ENCODE measurements at places on chromosomes 3 and 15.

DNA sequence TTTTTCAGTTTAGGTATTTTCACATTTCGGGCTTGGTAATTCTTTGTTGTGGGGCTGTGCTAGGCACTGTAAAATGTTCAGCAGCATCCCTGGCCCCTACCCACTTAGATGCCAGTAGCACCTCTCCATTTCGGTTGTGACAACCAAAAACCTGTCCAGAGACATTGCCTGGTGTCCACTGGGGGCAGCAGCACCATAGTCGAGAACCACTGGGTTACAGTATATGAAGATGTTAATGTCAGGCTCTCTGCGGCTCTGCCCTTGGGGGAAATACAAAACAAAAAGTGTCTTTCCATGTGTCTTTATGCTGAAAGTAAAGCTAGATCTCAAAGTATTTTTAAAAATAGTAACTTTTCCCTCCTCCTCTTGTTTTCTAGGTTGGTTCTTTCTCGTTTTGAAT, 177.2 kb downstream of the ITPR1 start:
- DNase-seq, result no peak

DNA sequence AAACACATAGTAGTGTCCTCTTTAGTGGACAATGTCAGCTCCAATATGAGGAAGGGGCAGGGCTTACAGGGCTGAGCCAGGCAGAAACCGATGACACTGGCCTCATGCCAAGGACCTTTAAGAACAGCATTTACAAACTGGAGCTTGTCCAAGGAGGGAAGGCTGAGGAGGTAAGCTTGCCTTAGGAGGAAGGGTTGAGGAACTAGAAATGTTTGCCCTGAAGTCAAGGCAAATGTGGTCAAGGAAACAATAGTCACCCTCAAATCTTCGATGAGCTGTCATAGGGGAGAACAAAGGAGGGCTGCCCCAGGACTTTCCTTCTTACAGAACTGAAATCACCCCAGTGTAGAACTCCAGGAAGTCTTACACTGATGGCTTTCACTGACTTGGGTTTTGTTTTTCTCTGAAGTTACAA, 136.4 kb downstream of the LIPC start:
- DNase-seq, result no peak

DNA sequence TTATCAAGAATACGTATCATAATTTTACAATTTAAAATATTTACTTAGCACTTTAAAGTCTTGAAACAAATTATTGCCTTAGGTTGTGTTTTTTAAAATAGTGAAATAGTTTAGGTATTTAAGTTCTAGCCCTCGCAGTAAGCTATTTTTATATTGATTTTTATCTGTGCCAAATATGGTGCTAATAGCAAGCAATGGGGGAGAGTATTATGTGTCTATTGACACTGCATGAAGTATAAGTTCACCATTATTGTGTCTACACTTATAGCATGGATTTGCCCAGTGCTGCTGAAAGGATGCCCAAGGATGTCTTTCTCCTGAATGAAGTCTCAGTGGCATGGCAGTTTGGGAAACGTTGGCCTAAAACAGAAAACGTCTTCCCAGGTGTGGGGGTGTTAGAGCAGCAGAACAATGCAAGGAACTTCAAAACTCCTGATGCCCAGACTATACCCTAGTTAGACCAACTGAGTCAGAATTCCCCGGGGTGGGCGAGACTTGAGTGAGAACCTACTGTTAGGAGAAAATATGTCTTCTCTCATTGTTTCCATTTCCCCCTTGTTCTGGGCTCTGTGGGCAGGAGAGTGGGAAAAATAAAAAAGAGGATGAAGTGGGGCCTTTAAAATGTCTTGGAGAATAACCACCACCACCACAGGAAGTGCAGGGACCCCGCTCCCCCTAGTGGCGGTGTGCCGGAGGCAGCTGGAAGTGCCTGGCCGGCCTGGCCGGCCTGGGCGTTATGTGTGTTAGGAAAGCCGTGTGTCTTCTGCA, 104.2 kb upstream of the SLC7A14 start:
- DNase-seq, result peak; percentile 37

DNA sequence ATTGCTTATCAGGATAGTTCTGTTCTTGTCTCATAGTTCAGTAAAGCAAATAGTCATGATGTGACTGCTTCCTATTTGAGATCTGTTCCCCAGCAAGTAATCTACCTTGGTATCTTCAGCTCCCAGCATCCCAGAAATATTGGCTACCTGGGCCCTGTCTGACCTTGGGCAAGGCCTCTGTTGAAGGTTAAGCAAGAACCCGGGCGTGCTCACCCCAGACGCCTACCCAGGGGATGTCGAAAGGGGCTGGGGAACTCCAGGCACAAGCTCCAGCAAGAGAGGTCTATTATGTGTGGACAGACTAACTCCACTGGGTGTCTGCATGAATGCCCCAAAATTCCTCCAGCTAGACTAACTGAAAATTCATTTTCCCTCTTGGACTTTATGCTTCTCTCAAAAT, 37.3 kb upstream of the IGF1R start:
- no peak for DNase-seq

DNA sequence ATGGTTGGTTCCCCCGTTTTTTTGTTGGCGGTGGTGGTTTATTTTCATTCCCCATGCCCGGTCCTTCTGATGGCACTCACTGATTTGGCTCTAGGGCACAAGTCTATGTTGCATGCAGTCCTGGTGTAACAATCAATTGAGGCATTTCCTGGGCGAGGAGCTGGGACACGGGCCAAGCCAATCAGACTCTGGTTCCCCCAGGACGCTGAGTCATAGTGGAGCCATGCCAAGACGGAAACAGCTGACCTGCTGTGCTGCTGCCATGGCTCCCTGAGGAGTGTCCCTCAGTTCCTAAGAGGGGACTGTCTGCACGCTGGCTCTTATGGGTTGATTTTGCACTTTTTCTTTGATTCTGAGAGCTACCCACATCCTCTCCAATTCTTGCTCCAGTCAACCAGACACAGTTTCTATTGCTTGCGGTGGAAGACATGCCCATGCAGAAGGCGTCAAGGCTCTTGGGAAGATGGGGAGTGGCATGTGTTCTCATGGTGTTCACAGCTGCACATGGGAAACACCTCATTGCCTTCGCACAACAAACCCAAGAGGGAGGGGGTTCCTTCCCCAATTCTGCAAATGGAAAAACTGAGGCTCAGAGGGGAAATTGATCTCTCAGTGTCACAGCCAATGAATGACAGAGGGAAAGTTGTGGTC, 28.3 kb upstream of the ALDH1L1 start:
- DNase-seq, result no peak

DNA sequence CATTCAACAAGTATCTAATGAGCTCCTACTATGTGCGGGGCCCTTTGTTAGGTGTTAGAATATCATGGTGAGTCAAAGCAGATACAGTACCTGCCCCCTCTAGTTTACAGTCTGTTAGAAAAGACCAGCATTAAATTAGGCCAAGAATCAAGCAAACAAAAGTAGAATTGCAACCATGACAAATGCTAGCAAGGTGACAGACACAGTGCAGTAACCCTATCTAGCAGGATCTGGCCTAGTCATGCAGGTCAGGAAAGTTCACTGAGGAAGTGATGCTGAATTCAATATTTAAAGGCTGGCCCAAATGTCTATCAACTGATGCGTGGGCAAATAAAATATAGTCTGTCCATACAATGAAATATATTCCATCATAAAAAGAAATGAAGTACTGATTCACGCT, 200.7 kb downstream of the RORA start:
- no peak for DNase-seq

DNA sequence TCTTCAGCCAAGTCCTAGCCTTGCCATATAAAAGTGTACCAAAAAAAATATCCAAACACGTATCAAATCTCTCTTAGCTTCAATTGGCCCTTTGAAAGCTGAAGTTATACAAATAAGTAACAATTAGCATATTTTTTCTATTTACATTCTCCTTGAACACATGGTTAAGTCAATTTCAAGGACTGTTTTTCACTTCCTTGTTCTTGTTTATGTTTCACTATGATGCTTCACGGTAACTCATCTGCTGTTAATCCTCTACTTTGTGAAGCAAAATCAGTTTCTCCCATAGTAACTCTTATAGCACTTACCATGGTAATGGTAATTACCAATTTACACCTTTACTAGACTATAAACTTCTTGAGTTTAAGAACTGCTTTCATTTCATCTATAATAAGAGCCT, 10.6 kb upstream of the SPRED1 start:
- DNase-seq, result no peak

DNA sequence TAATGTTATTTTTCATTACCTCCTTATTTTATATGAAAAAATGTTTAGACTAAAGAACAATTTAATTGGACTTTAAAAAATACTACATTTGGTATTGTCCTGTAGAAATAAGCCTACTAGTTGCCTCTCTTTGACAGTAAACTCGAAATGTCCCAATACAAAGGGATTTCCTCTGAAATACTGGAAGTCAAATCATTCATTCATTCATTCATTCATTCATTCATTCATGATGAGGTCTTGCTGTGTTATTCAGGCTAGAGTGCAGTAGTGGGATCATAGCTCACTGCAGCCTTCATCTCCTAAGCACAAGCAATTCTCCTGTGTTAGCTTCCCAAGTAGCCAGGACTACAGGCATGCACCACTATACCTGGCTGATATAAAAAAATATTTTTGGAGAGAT, 50.6 kb upstream of the PYGO1 start:
- DNase-seq, result no peak

- no peak for DNase-seq
These were observed at the start of gene CGNL1 for GRCh38 chr15:57375827-57376695. CGNL1 (plus strand) TSS chr15:57376505; CDS start chr15:57438000, 61,495 bp downstream.

DNA sequence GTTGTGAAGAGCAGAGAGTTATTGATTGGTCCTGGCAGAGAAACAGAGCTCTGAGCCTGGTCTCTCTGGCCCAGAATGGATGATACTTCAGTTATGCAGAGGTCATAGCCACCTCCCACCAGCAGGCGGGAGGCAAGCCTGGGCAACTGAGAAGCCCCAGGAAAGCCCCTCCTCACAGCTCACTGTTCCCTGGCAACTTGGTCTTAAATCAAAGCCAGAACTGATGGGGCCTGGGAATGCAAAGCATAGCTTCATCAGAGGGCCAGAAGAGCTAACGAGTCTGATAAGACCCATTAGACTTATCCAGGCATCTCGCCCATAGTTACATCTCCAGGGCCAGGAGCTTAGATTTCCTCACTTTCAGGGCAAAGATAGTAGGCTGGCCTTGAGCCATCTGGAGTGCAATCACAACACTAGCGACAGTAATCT, 5.5 kb upstream of the COLQ start:
- DNase-seq, result no peak

DNA sequence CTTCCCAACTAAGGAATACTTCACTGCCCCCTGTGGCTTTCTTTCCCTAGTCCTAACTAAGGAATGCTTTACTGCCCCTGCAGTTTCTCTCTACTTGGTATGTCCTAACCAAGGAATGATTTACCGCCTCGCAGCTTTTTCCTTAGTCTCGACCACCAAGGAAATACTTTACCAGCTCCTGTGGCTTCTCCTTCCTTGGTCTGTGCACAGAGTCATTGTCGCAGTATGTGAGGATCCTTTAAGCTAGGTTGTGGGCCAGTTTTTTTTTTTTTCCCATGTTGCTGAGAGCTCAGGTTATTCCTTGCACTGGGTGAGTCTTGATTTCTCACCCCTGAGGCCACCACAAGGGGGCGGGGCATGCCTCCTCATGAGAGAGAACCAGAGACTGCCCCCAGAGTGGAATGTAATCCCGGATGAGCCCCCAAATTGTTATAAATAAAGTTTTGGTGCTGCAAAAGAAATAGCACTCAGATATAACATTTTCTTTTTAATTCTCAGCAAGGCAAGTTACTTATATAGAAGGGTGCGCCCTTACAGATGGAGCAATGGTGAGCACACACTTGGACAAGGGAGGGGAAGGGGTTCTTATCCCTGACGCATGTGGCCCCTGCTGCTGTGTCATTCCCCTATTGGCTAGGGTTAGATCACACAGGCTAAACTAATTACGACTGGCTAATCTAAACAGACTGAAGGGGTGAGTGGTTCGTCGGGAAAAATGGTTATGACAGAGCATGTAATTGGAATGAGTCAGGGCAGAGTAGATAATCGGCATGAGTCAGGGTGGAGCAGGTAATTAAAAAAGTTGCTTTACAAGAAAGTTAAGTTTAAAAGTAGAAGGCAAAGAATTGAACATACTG, 27.0 kb downstream of the NDUFB4 start:
- DNase-seq, result no peak

DNA sequence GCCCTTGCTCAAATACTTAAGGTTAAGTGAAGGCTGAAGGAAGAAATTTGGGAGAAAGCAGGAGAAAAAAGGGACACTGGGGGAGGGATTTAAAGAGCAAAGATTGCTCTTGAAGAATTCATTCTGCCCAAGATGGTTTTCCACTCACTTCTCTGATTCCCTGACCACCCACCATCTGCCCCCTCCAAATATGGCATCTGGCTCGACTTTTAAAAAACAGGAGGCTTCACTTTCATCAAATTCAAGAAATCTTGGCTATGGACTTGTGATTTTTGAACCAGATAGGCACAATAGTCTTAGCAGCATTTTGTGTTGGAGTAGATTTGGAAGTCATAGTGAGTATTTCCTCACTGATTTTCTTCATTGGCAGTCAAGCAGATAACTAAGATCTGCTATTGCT, 574.4 kb upstream of the SUCLG2 start:
- no peak for DNase-seq

- no peak for DNase-seq
These were observed 159.0 kb downstream of the SV2B start for GRCh38 chr15:91259077-91259476.

GRCh38 chr3:132038198-132038825, 3.5 kb upstream of the CPNE4 start:
- DNase-seq, result no peak

GRCh38 chr3:134255404-134255803, 4.7 kb upstream of the RYK start:
- no peak for DNase-seq

GRCh38 chr15:101092156-101092866, 159.5 kb downstream of the CHSY1 start:
- DNase-seq, result no peak

DNA sequence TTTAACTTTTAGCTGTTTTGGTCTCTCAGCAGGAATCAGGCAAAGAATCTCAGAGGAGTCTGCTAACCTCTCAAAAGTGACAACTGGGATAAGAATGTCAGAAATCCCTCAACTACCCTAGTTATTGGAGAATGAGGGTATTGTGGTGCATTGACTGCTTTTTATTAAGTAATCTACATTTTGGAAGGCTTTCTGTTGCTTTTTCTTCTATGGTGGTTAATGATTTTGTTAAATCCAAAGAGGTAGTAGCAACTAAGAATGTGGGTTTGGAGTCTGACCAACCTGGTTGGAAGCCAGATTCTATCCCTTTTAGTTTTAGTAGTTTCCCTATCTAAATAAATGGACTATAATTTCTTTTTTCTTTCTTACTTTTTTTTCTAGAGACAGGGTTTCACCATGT, 94.7 kb upstream of the RNF7 start:
- no peak for DNase-seq

DNA sequence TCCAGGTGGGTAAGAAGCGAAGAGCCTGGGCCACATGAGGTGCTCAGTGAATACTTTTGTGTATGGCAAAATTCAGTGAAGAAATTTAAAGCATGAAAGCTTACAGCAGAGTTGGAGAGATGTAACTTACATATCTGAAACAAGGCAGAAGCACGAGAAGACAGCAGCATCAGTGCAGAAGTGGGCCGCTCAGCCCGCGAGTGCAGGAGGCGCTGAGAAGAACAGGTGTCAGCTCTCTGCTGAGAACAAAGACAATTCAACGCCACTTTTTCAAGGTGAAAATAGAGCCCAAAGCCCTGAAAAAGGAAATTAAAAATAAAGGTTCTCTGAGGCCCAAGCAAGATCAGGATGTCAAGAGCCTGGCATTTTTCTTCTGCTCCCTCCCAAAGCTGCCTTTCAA, 58.3 kb downstream of the RBPMS2 start:
- peak; percentile 37 for DNase-seq
